Liver (tissue), 10 donors: ENCODE measurements at places on chromosomes 1 and 21.

DNA sequence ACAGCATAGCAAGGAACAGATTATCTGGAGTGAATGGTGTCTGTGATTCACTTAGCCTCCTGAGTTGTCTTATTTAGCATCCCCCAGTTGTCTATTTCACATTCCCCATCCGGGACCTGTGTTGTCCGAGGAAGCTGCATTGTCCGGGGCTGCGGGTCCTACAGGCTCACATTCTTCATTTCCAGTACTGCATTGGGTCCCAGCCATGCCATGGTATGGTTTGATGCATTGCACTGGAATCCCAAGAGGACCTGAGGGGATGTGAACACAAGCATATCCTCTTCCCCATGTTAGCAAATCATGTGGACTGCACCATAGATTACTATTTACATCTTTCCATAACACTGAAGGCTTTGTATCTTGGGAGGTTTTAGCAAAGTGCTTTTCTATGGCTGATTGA lies 48.2 kb upstream of the PRELP start:
- peaks cover 6% of the 10 kb centered on the region for H3K27me3 ChIP-seq
- H3K27ac ChIP-seq: no peak overlapping the region
- H3K4me1 ChIP-seq: no peaks in the 10 kb centered on the region
- no peak overlapping the region for H3K4me3 ChIP-seq
- no peak for DNase-seq
- H3K36me3 ChIP-seq: no peaks in the 10 kb centered on the region

GRCh38 chr21:37009740-37010341 lies 3.3 kb downstream of the RIPPLY3 start:
- H3K4me3 ChIP-seq: peak overlapping the region; percentile 67
- no peaks in the 10 kb centered on the region for H3K27me3 ChIP-seq
- DNase-seq: peak; percentile 83
- no peak overlapping the region for H3K27ac ChIP-seq
- H3K36me3 ChIP-seq: no peaks in the 10 kb centered on the region
- peaks cover 14% of the 10 kb centered on the region for H3K4me1 ChIP-seq

DNA sequence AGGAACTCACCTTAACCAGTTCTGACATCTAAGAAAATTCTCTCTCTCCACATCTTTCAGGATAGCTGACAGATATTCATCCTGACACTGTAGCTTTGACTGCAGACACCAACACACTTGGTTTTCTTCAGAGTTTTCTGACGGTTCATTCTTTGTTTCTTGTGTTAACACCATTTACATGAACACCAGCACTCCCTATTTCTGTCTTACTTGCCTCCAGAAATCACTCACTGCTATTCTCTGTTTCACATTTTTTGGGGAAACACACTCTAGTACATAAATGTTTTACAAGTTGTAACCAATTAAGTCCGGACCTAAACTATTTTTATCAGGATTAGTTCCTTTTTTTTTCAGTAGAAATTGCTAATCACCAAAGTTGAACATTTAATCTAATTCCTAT lies 15.4 kb downstream of the FLVCR1 start:
- H3K36me3 ChIP-seq: peaks cover 2% of the 10 kb centered on the region
- no peak overlapping the region for H3K4me3 ChIP-seq
- H3K27ac ChIP-seq: no peak overlapping the region
- DNase-seq: no peak
- H3K4me1 ChIP-seq: no peaks in the 10 kb centered on the region
- no peaks in the 10 kb centered on the region for H3K27me3 ChIP-seq

DNA sequence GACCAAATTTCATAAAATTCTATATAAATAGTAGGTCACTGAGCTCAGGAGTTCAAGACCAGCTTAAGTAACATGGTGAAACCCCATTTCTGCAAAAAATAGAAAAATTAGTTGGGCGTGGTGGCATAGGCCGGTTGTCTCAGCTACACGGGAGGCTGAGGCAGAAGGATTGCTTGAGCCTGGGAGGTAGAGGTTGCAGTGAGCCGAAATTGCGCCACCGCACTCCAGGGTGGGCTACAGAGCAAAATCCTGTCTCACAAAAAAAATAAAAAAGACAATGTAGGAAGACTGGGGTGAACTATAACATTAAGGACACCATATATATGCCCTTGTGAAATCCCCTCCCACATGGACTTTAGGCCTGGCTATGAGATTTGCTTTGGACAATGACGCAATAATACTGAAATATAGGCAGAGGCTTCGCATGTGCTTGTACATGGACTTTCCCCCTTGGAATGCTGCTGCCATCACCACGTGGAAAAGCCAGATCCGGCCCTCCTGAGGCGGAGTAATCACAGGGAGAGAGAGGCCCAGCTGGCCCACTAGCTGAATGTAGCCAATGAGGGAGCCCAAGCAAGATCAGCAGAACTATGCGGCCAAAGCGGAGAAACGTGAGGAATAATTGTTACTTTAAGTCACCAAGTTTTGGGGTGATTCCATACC lies 13.1 kb upstream of the USP1 start:
- H3K4me3 ChIP-seq: no peak overlapping the region
- no peaks in the 10 kb centered on the region for H3K36me3 ChIP-seq
- H3K27me3 ChIP-seq: no peaks in the 10 kb centered on the region
- no peak overlapping the region for H3K27ac ChIP-seq
- no peaks in the 10 kb centered on the region for H3K4me1 ChIP-seq
- no peak for DNase-seq

DNA sequence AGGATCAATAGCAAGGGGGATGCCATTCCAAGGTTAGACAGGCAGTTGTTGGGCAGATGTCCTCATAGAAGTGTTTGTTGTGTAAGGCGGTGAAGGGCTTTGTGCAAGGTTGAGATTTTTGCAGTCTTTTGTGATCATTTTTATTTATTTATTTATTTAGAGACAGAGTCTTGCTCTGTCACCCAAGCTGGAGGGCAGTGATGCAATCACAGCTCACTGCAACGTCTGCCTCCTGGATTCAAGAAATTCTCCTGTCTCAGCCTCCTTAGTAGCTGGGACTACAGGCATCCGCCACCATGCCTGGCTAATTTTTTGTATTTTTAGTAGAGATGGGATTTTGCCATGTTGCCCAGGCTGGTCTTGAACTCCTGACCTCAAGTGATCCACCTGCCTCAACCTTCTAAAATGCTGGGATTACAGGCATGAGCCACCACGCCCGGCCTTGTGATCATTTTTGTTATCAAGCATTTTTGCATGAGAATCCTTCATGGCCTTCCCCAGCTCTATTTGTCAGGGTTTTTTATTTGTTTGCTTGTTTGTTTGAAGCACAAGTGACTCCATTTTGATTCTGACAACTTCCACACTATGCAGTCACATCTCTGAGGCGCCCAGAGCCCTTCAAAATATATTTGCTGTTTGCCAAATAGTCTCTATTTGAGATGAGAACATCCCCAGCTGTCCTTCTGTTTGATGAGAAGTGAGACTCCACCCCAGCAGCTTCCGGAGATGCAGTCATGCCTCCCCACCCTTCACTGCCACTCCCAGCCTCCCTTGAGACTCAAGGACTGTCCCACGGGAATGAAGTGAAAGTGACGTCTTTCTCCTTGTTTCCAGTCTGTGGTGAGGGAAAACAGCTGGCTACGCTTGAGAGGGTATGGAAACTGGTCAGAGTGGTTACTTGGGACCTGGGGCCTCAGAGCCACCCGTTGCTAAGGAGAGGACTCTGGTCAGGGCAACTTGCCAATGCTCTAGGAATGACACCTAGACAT lies 38.0 kb downstream of the TMEM50B start:
- H3K36me3 ChIP-seq: peaks cover 3% of the 10 kb centered on the region
- no peak overlapping the region for H3K4me3 ChIP-seq
- no peak for DNase-seq
- H3K4me1 ChIP-seq: no peaks in the 10 kb centered on the region
- H3K27me3 ChIP-seq: no peaks in the 10 kb centered on the region

GRCh38 chr1:193408782-193409293 lies 222.4 kb upstream of the B3GALT2 start:
- DNase-seq: no peak
- no peaks in the 10 kb centered on the region for H3K36me3 ChIP-seq
- no peak overlapping the region for H3K4me3 ChIP-seq
- H3K27ac ChIP-seq: no peak overlapping the region
- no peaks in the 10 kb centered on the region for H3K27me3 ChIP-seq
